Non-pigmented ciliary epithelial cell (primary cell): ENCODE measurements at places on chromosomes 4 and X.

DNA sequence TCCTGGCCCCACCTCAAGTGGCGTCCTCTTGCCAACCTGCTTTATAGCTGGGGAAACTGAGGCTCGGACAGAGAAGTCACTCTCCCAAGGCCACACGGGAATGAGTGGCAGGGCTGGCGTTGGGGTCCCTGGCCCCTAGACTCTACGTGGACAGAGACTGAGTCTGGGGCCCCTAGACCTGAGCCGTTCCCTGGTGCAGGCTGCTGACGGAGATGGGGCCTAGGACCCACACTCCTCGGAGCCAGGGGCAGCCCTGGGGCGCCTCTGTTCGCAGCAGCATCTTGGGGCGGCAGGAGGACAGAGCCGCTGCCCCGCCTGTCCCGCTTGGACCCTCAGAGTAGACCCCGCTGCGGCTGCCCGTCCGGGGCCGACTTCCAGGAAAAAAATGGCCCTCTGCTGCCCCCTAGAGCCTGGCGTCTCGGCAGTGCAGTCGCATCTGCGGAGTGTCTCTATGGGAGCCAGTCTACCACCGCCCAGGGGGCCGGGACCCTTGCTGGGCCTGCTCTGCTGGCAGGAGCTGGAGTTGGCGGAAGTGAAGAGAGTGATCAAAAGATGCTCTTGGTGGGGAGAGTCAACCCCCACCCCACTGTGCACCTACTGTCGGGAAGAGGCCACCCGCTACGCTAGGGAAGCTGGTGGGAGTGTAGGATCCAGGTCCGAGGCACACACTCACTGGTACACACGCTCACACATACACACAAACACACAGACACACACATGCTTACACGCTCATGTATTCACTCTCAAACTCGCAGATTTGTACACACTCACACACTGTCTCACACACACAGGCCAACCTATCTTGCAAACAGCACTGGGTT is 220.1 kb downstream of the AFAP1 start:
- DNase-seq = no peak

- DNase-seq = no peak
These were observed 52.4 kb downstream of the GLRB start for GRCh38 chr4:157128395-157128794.

GRCh38 chr4:32847461-32847860 is 2127.3 kb downstream of the PCDH7 start:
- no peak for DNase-seq

DNA sequence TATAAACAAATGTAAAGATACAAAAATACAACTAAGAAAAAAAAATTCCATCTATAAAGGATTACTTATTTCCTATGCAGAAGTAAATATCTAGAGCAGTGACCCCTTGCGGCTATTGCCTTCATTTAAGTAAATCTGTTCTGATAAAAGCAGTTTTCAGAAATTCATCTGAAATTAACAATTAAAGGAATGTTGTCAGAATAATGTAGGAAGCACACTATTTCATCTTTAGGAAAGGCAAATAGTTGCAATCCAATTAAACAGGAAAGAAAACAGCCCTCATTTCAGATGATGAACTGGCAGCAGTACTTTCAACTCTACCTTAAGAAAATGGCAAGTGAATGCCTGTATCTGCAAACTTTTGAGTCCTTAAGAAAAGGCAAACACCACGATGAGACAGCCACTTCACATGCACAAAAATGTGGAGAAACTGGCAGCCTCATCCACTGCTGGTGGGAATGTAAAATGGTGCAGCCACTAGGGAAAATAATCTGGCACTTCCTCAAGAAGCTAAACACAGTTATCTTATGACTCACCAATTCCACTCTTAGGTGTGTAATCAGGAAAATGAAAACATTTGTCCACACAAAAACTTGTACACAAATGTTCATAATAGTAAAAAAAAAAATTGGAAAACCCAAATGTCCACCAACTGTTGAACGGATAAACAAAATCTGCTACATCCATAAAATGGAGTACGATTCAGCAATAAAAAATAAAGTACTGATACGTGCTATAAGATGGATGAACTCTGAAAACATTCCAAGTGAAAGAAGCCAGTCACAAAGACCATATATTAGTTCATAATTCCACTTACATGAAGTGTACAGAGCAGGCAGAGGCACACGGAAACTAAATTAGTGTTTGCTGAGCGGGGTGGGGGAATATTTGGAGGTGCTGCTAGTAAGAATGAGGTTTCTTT is 2.0 kb upstream of the THAP9 start:
- peak; percentile 71 for DNase-seq

- no peak for DNase-seq
These were observed 603.8 kb upstream of the PCDH7 start for GRCh38 chr4:30116401-30116800.

DNA sequence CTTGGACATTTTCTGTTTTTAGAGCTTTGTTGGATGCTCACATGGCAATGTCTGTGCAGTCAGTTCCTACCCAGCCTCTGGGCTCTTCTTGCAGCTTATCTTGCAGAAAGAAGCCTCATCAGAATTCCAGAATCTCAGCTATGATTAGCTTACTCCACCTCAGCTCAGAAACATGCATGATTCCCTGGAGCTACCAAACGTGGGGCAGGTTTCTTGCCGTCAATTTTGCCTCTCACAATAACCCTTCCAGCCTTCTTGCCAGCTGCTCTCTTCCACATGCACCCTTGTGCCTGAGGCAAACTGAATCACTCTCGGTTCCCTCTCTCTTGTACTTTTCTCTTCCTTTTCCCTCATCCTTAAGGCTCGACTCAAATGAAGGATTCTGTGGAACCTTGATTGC is 141.4 kb downstream of the PTTG2 start:
- no peak for DNase-seq

DNA sequence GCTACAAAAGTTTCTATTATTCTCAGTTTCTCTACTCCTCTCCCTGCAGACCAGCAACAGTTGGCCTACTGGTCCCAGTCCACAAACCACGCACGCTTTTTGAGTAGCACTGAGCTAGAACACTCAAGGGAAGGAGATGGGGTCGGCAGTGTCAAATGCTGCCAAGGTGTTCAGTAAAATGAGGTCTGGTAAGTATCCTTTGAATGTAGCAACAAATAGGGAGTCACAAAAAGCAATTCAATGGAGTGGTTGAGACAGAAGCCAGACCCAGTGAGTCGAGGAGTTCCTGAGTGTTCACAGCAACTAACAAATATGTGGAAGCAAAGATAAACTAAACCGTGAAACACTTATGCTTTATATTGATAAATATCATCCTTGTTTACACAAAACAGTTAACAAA is 355.7 kb downstream of the MID1IP1 start:
- no peak for DNase-seq

DNA sequence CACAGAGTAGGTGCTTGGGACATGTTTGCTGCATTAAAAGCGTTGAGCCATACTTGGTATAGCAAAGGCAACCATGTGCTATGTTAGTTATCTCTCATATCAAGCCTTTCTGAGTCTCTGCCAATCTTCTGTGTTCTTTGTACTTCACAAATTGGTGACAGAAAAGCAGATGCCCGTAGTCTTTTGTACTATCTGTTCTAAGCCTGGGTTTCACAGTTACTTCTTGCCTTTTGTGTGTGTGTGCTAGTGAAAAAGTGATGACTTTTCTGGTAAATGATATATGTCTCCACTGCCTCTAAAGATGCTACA is 16.1 kb upstream of the KLHL2 start:
- no peak for DNase-seq

DNA sequence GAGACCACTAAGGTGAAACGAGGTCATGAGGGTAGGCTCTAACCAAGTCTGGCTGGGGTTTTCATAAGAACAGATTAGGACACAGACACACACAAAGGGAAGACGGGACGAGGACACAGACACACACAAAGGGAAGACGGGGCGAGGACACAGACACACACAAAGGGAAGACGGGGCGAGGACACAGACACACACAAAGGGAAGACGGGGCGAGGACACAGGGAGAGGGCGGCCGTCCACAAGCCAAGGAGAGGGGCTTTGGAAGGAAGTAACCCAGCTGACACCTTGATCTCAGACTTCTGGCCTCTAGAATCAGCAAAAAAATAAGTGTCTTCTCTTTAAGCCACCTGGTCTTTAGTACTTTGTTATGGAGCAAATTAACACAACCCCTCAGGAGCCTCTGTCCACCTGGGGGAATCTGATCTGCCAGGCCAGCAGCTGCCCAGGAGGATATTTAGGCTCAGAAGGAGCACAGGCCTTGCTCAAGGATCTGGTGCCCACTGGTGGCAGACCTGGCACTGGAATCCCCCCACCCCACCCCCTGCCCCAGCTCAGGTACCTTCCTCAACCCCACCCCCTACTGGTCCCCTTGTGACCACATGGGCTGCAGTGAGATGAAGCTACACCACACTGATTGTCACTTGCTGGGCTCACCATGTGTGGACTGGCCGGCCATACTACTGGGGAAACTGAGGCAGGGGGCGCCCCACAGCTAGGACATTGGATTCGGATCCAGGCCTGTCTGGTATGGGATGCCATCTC is 2.8 kb downstream of the ABLIM2 start:
- DNase-seq = no peak

DNA sequence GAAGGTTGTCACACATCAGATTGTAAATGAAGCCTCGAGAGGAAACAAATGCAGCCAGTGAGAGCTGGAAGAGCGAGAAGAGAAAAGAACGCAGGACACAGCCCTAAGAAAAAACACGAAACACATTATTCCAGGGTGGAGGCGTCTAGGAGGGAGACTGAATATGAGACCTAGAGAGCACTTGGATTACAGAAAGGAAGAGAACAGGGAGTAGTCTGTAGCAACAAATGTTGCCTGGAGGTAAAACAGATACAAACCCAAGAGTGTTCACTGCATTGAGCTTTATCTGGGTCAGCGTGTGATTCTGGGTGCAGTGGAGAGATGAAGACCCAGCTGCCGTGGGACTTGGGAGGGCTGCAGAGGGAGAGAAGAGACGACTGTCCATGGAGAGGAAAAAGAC is 50.1 kb upstream of the SETD7 start:
- DNase-seq = no peak

GRCh38 chrX:94256396-94256795 is 582.4 kb downstream of the FAM133A start:
- no peak for DNase-seq

DNA sequence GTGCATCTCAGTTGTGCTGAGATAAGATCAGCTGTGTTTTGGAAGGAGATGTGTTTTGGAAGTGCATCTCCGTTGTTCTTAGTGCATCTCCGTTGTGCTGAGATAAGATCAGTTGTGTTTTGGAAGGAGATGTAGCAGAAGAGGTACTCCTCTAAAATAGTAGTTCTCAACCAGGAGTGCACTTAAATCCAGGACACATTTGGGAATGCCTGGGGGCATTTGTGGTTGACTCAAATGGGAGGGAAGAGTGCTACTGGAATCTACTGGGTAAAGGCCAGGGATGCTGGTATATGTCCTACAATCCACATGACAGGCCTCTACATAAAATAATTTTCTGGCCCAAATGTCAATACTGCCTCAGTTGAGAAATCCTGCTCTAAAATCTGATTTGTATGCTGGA is 70.8 kb upstream of the CHRDL1 start:
- no peak for DNase-seq

GRCh38 chr4:172858731-172859230 is 309.8 kb upstream of the GALNT7 start:
- no peak for DNase-seq

GRCh38 chr4:101123231-101123630 is 224.1 kb downstream of the PPP3CA start:
- no peak for DNase-seq

- no peak for DNase-seq
These were observed 239.1 kb upstream of the NEIL3 start for GRCh38 chr4:177070533-177071058.

GRCh38 chr4:2535376-2536192 is 863 bp upstream of the FAM193A start:
- DNase-seq = no peak

GRCh38 chr4:180134091-180134866 is 2108.9 kb upstream of the TENM3 start:
- no peak for DNase-seq

DNA sequence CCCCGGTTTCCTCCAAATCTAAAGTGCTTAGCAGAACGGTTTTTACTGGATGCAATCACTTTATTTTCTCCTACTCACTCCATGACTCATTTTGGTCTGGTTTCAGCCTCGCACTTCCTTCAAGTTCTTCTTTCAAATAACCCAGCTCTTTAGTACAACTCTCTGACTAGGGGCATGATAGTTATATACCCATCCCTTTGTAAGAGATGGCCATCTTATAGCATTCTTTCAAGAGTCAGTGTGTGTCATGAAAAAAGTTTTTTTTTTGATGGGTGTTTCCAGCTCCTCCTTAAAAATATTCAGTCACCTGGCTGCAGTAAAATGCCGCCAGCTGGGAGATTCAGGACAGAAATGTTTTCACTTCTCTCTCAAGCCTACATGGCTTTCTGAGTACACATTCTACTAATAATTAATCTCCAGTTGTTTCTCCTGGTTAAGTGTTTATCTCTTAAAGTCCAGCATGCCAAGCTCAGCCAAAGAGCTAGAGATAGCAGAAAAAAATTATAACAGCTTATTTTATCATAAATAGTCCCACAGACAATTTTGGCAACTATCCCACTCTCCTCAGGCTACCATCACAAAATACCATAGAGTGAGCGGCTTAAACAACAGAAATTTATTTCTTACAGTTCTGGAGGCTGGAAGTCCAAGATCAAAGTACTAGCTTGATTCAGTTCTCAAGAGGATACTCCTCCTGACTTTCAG is 139.3 kb downstream of the GASK1B start:
- DNase-seq = no peak

DNA sequence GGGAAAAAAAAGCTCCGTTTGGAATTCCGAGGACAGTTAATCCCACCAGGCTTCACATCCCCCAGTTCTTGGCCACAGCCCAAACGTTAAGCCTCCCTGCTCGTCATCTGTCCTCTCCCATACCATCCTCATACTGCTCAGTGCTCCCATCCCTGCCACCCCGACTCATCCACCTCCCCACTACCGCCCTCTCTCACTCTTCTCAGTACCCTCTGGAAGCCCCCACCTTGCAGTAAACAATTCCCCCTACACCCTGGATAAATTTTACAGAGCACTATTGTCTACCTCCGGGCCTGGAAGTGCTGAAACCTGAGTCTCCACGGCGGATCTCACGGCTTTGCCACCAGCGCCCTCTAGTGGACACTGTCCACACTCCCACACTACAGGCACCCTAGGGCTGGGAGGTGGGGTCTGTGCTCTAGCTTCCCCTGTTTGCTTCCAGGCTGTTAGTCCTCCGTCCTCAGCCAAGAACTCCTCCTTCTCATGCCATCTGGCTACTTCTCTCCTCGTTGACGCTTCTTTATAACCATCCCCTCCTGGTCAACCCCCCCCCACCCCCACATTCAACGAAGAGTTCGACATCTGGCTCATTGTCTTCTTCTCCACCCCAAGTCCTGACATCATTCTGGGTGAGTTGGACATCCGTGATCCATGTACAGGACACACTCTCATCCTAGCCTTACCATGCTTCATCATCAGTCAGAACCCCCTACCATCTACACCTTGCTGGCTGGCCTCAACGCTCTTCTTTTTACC is 54.5 kb downstream of the RTL9 start:
- DNase-seq = no peak

DNA sequence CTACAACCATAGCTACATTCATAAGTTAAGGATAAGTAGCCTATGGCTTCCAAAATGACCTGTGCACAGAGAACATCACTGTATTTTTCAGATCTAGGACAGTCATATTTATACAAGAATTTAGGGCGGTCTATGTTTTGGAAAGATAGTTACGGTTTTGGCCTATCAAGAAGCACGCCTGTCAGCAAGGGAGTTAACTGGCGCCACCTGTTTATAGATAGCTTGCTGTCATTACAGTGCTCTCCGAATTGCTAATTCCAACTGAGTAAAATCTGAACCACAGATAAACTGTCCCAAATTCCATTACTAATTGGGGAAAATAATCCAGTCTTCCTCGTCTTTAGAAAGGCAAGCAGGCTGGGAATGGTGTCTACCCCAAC is 646 bp downstream of the ABCB7 start:
- DNase-seq = no peak

GRCh38 chr4:152243896-152244595 is 291.8 kb downstream of the FBXW7 start:
- DNase-seq = no peak
